ENCODE measurements at places on chromosomes 1 and 21.

GRCh38 chr1:12206792-12207424, 22.9 kb upstream of the VPS13D start:
- DNase-seq, result no peak

- no peak for DNase-seq
Measured at GRCh38 chr1:220511179-220511578, 16.8 kb upstream of the MARK1 start.

DNA sequence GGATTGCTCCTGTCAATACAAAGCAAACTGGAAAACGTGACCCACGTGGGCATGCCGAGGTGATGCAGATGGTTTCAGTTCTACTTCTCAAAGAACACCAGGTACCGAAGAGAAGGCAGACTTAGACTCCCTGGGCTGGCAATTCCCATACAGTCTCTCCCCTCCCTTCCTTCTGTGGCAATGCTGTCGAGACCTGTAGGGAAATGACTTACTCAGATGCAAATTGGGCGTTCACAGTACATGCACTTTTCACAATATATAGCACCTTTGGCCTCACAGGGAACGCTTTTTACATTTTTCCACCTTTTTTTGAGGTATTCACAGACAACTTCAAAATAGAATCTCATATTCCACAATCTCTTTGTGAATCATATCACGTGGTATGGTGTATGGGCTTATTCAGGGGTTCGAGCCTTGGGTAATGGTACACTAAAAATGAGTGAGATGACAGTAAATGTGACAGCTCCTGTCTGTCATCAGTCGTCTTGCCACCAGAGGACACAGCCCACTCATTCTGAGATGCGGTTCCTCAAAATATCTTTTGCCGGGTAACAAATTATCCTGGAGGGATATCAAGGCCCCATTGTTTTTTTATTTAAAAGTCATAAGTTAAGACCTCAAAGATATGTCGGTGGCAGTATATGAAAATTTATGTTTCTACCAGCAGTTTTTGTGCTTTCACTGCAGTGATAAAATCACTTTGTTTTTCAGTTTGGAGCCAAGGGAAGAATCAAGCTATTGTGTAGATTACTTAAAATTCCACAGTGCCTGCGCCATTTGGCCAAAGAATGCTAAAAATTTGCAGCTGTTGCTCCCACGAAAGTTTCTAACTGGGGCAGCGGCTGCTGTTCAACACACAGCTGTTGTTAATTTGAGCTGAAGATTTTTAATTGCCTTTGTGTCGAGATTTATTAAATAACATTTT, 168.4 kb downstream of the ZZZ3 start:
- DNase-seq, result no peak

- DNase-seq, result no peak
Measured at GRCh38 chr21:17270229-17270628, 242.6 kb upstream of the CXADR start.

DNA sequence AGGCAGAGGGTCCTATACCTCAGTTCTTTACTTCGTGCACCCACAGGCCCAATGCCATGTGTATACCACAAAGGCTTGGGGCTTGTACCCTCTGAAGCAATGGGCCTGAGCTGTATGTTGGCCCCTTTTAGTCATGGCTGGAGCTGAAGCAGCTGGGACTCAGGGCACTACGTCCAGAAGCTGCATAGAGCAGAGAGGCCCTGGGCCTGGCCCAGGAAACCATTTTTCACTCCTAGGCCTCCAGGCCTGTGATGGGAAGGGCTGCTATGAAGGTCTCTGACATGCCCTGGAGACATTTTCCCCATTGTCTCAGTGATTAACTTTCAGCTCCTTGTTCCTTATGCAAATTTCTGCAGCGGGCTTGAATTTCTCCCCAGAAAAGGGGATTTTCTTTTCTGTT, 48.1 kb upstream of the VTCN1 start:
- DNase-seq, result no peak

All from stimulated activated CD4-positive, alpha-beta T cell treated with anti-CD3 and anti-CD28 coated beads, Interleukin-15, amount 100 ng/mL, for 1 hour (primary cell).